NCI-H524 (cell line): ENCODE measurements at places on chromosomes 11 and 22.

GRCh38 chr11:2732261-2732939 lies 32.6 kb upstream of the KCNQ1OT1 start:
- DNase-seq = no peak

DNA sequence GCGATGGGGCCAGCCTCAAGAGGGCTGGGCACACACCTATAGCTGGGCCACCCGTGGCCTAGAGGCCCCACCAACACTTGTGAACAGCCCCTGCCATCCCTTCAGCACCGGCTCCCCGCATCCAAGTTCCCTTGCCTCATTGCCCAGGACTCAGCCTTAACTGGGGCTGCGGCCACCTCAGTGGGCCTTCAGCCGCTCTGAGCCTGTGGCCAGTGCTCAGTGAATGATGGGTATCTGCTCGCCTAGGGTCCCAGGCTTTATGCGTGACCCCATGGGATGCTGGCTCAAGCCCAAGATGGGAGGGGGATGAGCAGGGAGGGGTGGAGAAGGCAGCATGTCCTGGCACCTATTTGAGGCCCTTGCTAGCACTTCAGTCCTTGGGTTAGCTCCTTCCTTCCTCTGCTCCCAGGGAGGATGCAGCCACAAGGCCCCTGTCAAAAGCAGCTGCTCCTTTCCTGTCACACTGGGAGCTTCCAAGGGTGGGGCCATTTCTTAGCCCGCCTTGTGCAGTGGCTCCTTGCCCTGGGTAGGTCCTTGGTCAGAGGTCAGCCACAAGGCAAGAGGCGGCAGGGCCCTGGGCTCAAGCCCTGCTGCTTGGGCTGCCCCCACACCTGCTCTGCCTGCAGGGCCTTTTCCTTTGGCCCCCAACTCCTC lies 31.8 kb downstream of the GNAZ start:
- no peak for DNase-seq

GRCh38 chr22:42562684-42563083 lies 8.9 kb downstream of the SERHL2 start:
- DNase-seq = no peak

- no peak for DNase-seq
These were observed 89.1 kb downstream of the BRD1 start for GRCh38 chr22:49738566-49738965.

DNA sequence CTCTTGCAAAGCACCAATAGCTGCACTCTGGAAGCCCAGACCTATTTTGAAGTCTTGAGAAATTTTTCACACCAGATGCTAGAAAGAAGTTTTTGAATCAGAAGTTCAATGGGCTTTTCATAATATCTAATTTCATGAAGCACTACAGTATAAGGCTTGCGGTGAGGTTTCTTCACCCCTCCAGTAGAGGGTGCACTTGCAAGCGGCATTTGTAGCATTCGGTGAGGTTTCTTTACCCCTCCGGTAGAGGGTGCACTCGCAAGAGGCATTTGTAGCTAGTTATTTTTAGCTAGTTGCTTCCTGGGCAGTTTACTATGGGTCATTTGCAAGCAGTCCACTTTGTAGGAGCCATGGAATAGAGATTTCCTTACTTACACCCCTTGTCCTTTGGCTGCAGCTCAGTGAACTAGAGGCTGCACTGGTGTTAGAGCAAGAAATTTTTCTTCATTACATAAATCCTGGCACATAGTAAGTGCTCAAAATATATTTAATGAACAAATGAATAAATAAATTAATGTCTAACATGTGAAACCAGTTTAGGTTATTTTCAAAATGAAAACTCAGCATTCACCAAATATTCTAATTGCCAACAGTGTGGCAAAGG lies 7.8 kb upstream of the NOX4 start:
- DNase-seq = no peak
